ENCODE measurements at places on chromosomes 3 and 15. TPM values are rescaled to one million over a fixed set of nuclear protein-coding genes. Genes with fewer than 3 reads are reported as not detected.

Gene GOLGA6L9
- 1.3 TPM for total RNA-seq

Gene PLAAT1
- total RNA-seq, result not detected

- DNase-seq, result no peak
Observed at GRCh38 chr15:40450047-40450446, 9.3 kb downstream of the BAHD1 start.

- peak; percentile 60 for DNase-seq
Observed at GRCh38 chr15:99452728-99453636, 112.8 kb upstream of the MEF2A start.
